ENCODE measurements at places on chromosomes 4 and X.

GRCh38 chrX:12901486-12901885 is 4.9 kb upstream of the TLR8 start:
- DNase-seq: peak; percentile 19

GRCh38 chr4:58560736-58561135 is 1450.6 kb upstream of the IGFBP7 start:
- DNase-seq: no peak

- no peak for DNase-seq
Measured at GRCh38 chr4:138774940-138775339, 240.6 kb upstream of the NOCT start.

- no peak for DNase-seq
Measured at GRCh38 chr4:165738571-165738970, 134.5 kb upstream of the TLL1 start.

- no peak for DNase-seq
Measured at GRCh38 chr4:189530848-189531247, 409.8 kb upstream of the FRG1 start.

DNA sequence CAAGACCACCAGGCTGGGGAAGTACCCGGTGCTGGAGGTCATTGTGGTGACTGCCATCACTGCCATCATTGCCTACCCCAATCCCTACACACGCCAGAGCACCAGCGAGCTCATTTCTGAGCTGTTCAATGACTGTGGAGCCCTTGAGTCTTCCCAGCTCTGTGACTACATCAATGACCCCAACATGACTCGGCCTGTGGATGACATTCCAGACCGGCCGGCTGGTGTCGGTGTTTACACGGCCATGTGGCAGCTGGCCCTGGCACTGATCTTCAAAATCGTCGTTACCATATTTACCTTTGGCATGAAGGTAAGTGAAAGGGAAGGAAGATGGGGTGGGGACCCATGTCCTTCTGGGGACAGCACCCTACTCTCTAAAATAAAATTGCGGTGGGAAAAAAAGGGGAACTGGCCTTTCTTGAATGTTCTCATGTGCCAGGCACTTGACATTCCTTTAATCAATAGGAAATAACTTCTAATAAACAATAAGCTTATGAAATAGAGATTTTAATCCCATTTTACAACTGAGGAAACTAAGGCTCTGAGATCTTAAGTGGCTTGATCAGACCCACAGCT is 51.6 kb downstream of the CLCN4 start:
- no peak for DNase-seq

GRCh38 chr4:80586716-80587115 is 251.2 kb downstream of the CFAP299 start:
- DNase-seq: no peak

GRCh38 chr4:98448908-98449307 is 187.7 kb downstream of the RAP1GDS1 start:
- DNase-seq: no peak

GRCh38 chr4:82694046-82694445 is 104.5 kb downstream of the SCD5 start:
- no peak for DNase-seq

DNA sequence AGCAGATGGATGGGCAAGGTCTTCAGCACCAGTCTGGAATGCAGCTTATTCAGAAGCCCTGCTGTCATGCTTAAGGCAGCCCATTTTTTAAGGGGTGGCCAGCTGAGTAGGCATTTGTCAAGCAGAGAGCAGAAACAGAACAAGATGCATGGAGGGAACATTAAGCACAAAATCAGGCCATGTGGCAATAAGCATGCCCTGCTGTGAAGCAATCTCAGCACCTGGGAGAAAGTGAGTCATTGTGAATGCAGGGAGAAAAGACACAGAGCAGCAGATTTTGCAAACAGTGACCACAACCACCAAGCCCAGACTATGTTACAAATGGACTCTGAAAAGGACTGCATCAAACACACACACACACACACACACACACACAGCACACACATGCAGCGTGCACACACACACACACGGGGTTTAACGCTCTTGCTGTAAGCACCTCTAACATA is 94.1 kb upstream of the GALNT7 start:
- DNase-seq: no peak

GRCh38 chrX:35699642-35700041 is 98.5 kb upstream of the MAGEB16 start:
- DNase-seq: no peak

GRCh38 chrX:17579026-17579425 is 158.3 kb upstream of the SCML1 start:
- no peak for DNase-seq

DNA sequence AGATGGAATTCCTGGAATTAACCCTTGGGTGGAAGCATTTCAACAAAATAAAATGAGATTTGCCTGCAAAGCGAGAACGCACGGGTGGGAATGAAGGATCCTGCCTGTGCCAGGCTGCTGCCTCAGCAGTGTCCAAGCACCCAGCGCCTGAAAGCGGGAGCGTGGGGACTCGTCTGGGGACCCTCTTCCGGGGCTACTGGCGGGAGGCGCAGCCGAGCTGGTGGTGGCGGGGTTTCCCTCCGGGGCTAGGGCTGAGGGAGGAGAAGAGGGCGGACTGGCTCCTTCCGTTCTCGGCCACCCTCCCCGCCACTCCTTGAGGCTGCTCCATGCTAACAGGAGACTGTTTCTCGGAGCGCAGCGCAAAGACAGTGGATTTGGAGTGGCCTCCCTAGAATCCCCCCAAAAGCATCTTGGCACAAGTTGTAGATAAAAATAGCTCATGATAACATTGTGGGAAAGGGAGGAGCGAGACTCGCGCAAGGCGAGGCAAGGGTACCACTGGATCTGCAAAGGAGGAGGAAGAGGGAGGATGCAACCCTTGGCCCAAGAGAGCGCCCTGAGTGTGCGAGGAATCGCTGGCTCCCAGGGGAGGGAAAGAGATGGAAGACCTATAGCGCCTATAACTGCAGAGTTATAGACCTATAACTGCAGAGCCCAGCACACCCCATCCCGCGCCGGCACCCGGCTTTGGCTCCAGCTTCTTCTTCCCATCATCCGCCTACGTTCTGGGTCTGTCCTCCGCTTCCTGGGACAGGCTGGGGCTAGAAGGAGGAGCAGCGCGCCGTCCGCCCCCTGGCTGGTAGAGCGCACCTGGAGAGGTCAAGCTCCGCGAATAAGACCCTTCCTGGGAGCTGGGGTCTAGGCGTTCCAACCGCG is 1.3 kb downstream of the HS3ST1 start:
- DNase-seq: no peak

- DNase-seq: no peak
Measured at GRCh38 chr4:125123570-125124109, 191.1 kb upstream of the FAT4 start.

- no peak for DNase-seq
Measured at GRCh38 chr4:89056953-89057398, at the start of gene FAM13A. Gene FAM13A (minus strand): TSS chr4:89057185. CDS start chr4:89056964, 221 bp downstream.

DNA sequence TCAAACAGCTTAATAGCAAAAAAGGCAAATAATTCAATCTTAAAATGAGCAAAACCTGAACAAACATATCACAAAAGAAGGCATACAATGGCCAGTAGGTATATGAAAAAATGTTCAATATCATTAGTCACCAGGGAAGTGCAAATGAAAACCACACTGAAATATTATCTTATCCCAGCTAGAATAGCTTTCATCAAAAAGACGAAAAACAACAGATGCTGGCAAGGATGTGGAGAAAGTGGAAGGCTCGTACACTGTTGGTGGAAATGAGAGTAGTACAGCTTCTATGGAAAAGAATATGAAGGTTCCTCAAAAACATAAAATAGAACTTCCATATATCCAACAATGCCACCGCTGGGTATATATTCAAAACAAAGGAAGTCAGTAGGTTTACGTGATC is 29.3 kb upstream of the ANXA10 start:
- DNase-seq: no peak

DNA sequence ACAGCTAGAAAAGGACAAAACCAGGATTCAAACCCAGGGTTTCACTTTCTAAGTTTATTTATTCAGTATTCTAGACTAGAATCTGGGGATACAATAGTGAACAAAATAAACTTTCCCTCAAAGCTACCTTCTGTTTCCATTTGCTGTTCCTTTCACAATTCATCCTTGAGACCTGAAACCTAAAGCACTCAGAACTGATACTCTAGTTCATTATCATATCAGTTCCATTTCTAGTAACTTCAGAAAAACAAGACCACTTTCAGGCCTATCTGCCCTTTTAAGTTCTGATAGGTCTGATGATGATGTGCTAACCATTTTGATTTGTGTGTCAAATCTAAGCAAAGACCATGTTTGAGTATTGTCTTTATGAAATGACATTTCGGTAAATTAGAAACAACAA is 7.8 kb upstream of the XK start:
- no peak for DNase-seq

DNA sequence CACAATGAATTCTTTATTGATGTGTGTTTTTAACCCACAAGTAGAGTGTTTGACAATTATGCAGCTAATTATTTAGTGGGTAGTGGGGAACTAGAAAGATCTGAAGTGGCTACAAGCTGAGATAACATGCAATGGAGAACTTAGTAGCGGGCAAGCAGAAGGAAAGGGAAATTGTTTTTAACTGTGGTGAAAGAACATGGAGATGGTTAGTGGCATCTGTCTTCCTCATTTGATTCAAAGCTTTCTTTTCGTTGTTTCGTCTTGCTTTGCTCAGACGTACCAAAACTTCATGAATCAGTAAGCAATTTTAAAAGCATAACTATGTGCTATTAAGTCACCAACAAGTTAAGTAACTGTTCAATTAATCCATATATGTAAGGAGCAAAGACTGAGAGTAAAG is 169.9 kb downstream of the BANK1 start:
- no peak for DNase-seq

DNA sequence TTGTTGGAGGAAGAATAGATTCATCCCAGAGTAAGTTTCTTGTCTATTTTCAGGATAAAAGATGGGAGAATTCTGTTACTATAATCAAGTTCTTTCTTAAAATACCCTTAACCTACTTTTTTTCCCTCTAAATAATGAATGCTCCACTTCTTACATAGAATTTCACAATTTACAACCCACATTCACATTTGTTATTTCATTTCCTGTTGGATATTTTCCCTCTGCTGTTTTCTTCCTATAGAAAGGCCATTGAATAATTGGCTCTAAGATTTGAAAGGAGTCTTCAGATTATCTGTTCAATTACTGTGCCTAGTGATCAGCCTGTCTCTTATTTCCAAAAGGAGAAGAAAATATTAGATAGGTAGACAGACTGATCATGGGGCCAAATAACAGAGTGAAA is 79.7 kb downstream of the CPE start:
- no peak for DNase-seq

DNA sequence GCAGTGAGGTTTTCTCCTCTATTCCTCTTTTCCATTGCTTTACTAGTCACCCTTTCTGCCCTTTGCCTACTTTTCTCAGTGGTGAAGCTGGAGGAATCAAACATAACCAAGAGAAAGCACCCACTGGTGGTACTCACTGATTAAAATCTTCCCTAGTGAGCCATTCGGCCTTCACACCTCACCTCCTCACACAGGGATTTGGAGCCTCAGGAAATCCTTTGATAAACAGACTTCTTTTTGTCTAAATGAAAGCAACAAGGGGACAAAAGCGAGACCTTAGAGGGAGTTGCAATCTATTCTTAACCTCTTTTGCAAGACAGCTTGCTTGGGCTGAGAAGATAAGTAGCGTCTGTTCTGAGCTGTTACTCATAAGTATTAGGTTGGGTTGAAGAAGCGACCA is 572.6 kb downstream of the ZNF674 start:
- DNase-seq: no peak

- no peak for DNase-seq
Measured at GRCh38 chr4:66639361-66639760, 905.9 kb downstream of the CENPC start.

DNA sequence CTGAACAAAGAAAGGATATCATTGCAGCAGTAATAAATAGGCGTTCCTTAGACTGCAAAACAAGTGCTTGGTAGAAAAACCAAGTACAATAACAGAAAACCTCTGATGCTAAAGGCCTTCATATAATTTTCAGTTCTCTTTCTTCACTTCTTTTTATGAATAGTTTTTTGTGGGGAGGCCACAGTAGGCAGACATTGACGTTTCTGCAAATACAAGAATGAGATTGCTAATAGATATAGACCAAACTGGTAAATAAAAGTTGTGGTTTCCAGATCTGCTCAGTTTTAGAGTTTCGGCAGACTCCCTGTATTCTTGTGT is 57.0 kb upstream of the RAP1GDS1 start:
- DNase-seq: no peak

- no peak for DNase-seq
Measured at GRCh38 chr4:174538876-174539250, 16.6 kb upstream of the HPGD start.

DNA sequence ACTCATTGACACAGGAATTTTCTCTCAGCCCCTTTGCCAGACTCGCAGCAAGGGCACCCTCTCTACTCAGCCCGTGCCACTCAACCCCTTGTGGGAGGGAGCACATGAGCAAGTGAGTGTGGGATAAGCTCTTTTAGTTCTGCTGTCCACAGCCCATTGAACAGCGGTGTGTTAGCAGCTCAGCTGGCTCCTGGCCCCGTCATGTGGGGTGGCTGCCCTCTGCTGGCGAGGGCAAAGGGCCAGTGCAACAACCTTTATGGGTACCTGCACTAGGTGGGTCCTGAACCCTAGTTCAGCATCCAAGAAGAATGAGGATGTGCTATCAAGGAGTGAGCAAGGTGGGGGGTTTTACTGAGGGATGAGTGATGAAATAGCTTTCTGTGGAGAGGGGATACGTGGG is 85.0 kb upstream of the ZNF81 start:
- DNase-seq: peak; percentile 6

- DNase-seq: no peak
Measured at GRCh38 chrX:156005144-156005543, 7.6 kb downstream of the IL9R start.

GRCh38 chr4:94833394-94833793 is 75.6 kb downstream of the BMPR1B start:
- no peak for DNase-seq

- no peak for DNase-seq
Measured at GRCh38 chr4:6826781-6827508, 44.4 kb downstream of the KIAA0232 start.

GRCh38 chr4:165872461-165873297 is at the start of gene TLL1:
Gene TLL1 (plus strand): TSS chr4:165873237. CDS start chr4:165873905, 668 bp downstream.
- DNase-seq: no peak
